ENCODE measurements at places on chromosomes 3 and 15.
A peak's percentile ranks its signal among the peaks of the same experiment; 100 is the strongest.

DNA sequence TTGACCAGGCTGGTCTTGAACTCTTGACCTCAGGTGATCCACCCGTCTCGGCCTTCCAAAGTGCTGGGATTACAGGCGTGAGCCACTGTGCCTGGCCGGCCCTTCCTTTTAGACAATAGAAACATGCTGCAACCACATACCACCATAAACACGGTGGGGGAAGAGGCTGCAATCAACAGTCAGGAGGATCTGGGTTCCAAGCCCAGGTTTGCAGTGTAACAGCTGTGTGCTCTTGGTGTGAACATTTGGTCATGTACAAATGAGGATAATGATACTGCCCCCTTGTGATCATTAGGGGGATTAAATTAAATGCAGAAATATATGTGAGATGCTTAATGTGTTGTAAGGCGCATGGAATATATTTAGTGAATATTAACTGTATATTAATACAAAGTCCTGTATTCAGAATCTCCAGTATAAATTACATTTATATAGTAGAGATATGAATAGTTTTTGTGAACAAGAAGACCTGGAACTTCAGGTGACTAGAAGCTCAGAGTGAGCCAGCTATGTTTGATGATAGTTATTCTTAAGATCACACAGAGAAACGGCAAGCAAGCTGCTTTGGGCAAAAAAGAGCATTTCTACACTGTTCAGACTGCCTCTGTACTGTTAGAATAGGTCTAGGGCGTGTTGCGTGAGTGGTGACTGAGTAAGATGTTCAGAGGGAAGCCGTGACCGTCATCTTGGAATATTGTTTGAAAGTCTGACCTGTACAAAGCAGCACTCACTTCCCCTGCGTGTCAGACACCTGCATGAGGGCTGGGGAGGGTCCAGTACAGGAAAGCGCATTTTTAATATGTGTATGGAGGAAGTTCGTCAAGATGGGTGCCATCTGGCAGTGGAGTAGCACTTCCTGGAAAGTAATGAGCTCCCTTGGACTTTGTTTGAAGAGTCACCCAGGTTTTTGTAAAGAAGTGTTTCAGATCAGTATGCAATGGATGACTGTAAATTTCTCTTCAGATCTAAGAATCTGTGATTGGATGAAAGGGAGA, 125.8 kb downstream of the PGPEP1L start:
- H3K27ac ChIP-seq: peak overlapping the region; percentile 25
- no peak overlapping the region for H3K4me3 ChIP-seq
- no peaks in the 10 kb centered on the region for H3K27me3 ChIP-seq

- no peaks in the 10 kb centered on the region for H3K4me1 ChIP-seq
- no peak overlapping the region for H3K27ac ChIP-seq
- H3K27me3 ChIP-seq: no peaks in the 10 kb centered on the region
Observed at GRCh38 chr3:39443530-39443929, 23.9 kb upstream of the MOBP start.

GRCh38 chr3:46811615-46812236, 51.5 kb downstream of the MYL3 start:
- no peaks in the 10 kb centered on the region for H3K36me3 ChIP-seq
- peak overlapping the region; percentile 16 for H3K4me3 ChIP-seq
- H3K27me3 ChIP-seq: peaks cover 6% of the 10 kb centered on the region
- no peak for DNase-seq

- H3K36me3 ChIP-seq: peaks cover 32% of the 10 kb centered on the region
- no peak overlapping the region for H3K4me3 ChIP-seq
- no peaks in the 10 kb centered on the region for H3K27me3 ChIP-seq
- H3K27ac ChIP-seq: no peak overlapping the region
- DNase-seq: no peak
Observed at GRCh38 chr3:19972054-19972453, 25.2 kb downstream of the RAB5A start.

- no peak for DNase-seq
- H3K27ac ChIP-seq: no peak overlapping the region
- peaks cover 6% of the 10 kb centered on the region for H3K4me1 ChIP-seq
- H3K36me3 ChIP-seq: no peaks in the 10 kb centered on the region
Observed at GRCh38 chr3:133276594-133276993, 123.3 kb upstream of the BFSP2 start.

DNA sequence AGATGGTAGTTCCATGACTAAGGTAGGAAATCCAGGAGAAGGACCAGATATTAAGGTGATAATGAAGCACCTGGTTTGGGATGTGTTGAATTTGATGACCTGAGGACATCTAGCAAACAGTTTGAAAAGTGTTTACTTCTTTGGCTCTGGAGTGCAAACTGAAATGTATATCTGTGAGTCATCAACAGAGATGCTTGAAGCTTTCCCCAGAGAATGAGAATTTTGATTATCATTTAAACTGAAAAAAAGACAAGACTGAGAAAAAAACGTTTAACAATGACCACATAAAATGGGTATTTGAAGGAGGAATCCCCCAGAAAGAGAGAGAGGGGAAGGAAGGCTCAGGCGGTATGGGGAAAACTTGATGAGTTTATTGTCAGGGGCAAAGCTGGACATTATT, 20.7 kb upstream of the GSK3B start:
- no peak overlapping the region for H3K27ac ChIP-seq
- H3K27me3 ChIP-seq: no peaks in the 10 kb centered on the region
- no peaks in the 10 kb centered on the region for H3K4me1 ChIP-seq
- H3K4me3 ChIP-seq: no peak overlapping the region
- H3K36me3 ChIP-seq: peaks cover 1% of the 10 kb centered on the region
- no peak for DNase-seq

- H3K36me3 ChIP-seq: no peaks in the 10 kb centered on the region
- H3K4me3 ChIP-seq: no peak overlapping the region
- peak; percentile 84 for DNase-seq
- peaks cover 7% of the 10 kb centered on the region for H3K27me3 ChIP-seq
- H3K4me1 ChIP-seq: no peaks in the 10 kb centered on the region
Observed at GRCh38 chr3:13884851-13885703, 5.2 kb upstream of the WNT7A start.

DNA sequence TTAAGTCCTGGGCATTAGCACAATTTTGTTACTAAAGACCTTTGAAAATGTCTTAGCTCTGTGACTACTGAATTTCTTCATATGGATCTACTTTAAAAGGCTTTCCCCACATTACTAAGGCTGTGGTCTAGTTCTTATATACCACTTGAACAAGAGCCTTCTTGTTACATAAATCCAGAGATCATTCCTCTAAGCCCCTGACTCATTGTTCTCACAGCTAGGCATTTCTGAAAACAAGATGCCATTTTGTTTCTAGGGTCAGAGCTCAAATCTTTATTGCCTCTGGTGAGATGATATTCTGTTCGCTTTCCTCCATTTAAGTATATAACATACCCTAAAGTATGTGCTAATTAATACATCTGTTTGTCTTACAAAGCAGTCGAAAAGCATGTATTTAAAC, 29.8 kb upstream of the LPP start:
- H3K36me3 ChIP-seq: no peaks in the 10 kb centered on the region
- peaks cover 16% of the 10 kb centered on the region for H3K4me1 ChIP-seq
- no peak overlapping the region for H3K27ac ChIP-seq
- DNase-seq: no peak

GRCh38 chr15:61839546-61839945, 220.7 kb downstream of the VPS13C start:
- no peak for DNase-seq
- no peaks in the 10 kb centered on the region for H3K36me3 ChIP-seq
- peaks cover 24% of the 10 kb centered on the region for H3K27me3 ChIP-seq
- no peak overlapping the region for H3K27ac ChIP-seq
- peaks cover 2% of the 10 kb centered on the region for H3K4me1 ChIP-seq
- no peak overlapping the region for H3K4me3 ChIP-seq

GRCh38 chr15:52097180-52097579, 15.4 kb downstream of the BCL2L10 start:
- H3K36me3 ChIP-seq: no peaks in the 10 kb centered on the region
- H3K27me3 ChIP-seq: peaks cover 2% of the 10 kb centered on the region
- no peaks in the 10 kb centered on the region for H3K4me1 ChIP-seq
- no peak overlapping the region for H3K4me3 ChIP-seq

All from activated naive CD4-positive, alpha-beta T cell treated with anti-CD3 and anti-CD28 coated beads for 36 hours (primary cell).